Thoracic aorta (tissue), 2 donors: ENCODE measurements at places on chromosomes 7 and 10. TPM values are rescaled to one million over a fixed set of nuclear protein-coding genes. Genes with fewer than 3 reads are reported as not detected.

Gene COBL
- total RNA-seq: 1.6 TPM

Gene PNLIPRP1
- total RNA-seq: 0.99 TPM

Gene AKR1C2
- total RNA-seq: 44.9 TPM

Gene PLEKHA1
- total RNA-seq: 46.8 TPM

Gene MYOF
- total RNA-seq: 132 TPM

Gene SPDYE3
- total RNA-seq: not detected

Gene TEX47
- total RNA-seq: not detected

Gene FAM13C
- 30.9 TPM for total RNA-seq

Gene PRXL2A
- 23.5 TPM for total RNA-seq

Gene OPN4
- total RNA-seq: not detected

Gene PRSS37
- total RNA-seq: not detected
